Naive thymus-derived CD8-positive, alpha-beta T cell (primary cell): ENCODE measurements at places on chromosomes 4 and X. TPM values are rescaled to one million over a fixed set of nuclear protein-coding genes. Genes with fewer than 3 reads are reported as not detected.

Gene TRAM1L1
- polyA plus RNA-seq = not detected

Gene SYN1
- 1.3 TPM for polyA plus RNA-seq

DNA sequence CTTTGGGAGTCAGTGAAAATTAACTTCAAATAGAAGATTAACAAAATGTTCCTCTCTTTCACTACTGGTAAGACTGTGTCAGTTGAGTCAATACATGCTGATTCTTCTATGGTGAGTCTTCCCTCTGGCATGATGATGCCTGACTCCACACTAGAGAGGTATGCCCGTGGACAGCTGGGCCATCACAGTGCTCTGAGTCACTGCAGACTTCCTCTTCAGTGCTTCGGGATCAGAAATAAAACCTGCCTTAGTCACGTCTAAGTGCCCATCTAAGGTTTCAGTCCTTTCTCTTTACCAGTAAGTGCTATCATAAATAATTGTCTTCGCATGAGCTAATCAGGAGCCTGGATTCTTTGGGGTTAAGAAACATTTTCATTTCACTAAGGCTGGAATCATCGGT, 1.6 kb upstream of the ASB5 start:
- DNase-seq = no peak

DNA sequence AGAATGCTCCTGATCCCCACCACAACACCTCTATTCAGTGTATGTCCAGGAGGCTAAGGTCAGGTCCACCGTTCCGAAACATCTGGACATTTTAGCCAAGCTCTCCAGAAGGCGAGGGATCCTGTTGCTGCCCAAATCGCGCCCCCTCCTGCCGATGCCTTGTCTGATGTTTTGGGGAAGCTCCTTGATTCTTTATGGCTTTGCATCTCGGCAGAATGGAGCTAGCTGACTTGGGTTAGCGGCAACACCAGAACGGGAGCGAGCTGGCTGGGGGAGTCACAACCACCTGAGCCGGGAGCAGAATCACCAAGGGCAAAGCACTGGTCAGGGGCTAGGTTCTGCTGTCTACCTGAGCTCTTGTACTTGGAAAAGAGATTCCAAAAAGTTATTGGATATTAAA, 6.6 kb upstream of the POU3F4 start:
- DNase-seq = no peak

- DNase-seq = no peak
Measured at GRCh38 chr4:3689576-3690550, 76.3 kb upstream of the ADRA2C start.
